ENCODE measurements at places on chromosomes 1 and 21. TPM values are rescaled to one million over a fixed set of nuclear protein-coding genes. Genes with fewer than 3 reads are reported as not detected.

GRCh38 chr1:30744060-30744756 lies 13.4 kb downstream of the LAPTM5 start:
- no peak for DNase-seq
- no peak overlapping the region for H3K4me3 ChIP-seq
- no peaks in the 10 kb centered on the region for H3K27me3 ChIP-seq
- no peak overlapping the region for H3K27ac ChIP-seq
- H3K4me1 ChIP-seq, result peaks cover 16% of the 10 kb centered on the region
- no peaks in the 10 kb centered on the region for H3K36me3 ChIP-seq

- no peak overlapping the region for H3K27ac ChIP-seq
- H3K27me3 ChIP-seq, result peaks cover 32% of the 10 kb centered on the region
- DNase-seq, result no peak
- H3K36me3 ChIP-seq, result no peaks in the 10 kb centered on the region
- H3K4me1 ChIP-seq, result no peaks in the 10 kb centered on the region
- H3K4me3 ChIP-seq, result no peak overlapping the region
These were observed 35.5 kb upstream of the SLC19A1 start for GRCh38 chr21:45577801-45578175.

The IGSF3 gene
- total RNA-seq, result 15.3 TPM

DNA sequence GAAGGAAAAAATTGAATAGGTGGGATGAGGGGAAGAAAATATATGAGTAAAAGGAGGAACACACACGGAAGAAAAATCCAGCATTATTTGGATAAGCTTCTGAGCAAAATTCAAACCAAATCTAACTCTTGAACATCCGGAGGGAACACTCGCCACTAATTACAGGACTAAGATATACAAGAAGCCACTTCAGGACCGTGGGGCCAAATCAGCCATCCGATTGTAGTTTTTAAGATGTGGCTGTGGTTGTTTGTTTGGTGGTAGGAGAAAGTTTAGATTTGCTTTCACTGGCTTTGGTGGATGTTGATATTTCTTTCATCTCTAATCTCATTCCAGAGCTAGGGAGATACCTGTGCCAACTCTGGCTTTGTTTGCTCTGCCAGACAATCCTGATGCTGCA lies 43.7 kb upstream of the ADAMTS1 start:
- no peaks in the 10 kb centered on the region for H3K4me1 ChIP-seq
- no peaks in the 10 kb centered on the region for H3K27me3 ChIP-seq
- DNase-seq, result no peak
- H3K27ac ChIP-seq, result no peak overlapping the region
- H3K36me3 ChIP-seq, result no peaks in the 10 kb centered on the region
- no peak overlapping the region for H3K4me3 ChIP-seq

DNA sequence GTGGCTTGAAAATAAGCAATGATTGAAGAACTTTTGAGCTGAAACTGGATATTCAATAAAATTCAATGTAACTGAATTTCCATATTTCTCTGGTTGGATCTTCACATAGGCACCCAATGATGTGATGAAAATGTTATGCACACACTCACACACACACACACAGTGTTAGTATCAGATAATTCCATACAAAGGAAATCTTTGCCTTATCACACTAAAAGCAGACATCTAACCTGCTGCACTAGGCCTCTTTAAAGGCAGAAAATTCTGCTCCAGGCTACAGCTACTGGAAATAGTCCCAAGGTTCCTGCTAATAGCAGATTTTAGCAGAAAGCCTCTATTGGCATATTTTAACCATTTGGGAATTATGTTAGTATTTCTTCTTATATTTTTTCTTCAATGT lies 309.6 kb downstream of the COL11A1 start:
- H3K4me1 ChIP-seq, result no peaks in the 10 kb centered on the region
- no peak for DNase-seq
- no peak overlapping the region for H3K4me3 ChIP-seq

DNA sequence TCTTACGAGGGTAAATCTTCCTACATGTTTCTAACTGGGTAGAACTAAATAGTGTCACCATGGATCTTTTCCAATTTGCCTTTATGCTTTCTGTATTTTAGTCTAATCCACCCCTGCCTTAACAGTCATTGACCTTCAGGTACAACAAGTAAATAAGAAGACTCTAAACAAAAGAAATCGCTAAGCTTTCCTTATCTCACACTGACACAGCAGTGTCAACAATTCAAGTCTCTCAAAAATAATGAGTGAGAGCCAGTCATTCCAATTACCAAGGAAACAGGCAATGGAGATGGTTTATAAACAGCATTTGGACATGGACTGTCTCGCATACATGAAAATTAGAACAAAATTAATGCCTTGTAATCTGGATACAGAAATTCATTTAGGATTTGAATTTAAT lies 365.8 kb downstream of the VAV3 start:
- no peak overlapping the region for H3K4me3 ChIP-seq
- H3K4me1 ChIP-seq, result peaks cover 16% of the 10 kb centered on the region
- H3K36me3 ChIP-seq, result peaks cover 20% of the 10 kb centered on the region
- peak overlapping the region; percentile 31 for H3K27ac ChIP-seq
- no peaks in the 10 kb centered on the region for H3K27me3 ChIP-seq

DNA sequence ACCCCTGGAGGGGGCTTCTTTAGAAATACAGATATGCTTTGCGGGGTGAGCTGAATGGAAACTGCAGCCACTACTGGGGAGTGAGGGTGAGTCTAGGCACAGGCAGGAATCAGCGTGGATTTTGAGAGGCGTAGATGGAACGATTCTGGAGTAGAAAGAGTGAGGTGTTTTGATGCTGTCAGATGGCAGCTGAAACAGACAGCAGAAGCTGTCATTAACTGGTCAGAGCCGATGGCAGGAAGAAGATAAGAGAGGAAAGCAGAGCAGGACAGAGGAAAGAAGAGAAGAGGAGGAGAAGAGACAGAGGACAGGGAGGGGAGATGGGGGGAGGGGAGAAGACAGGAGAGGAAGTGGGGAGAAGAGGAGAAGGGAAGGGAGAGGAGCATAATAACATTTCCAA lies 138.5 kb downstream of the LRIG2 start:
- DNase-seq, result no peak
- H3K4me3 ChIP-seq, result no peak overlapping the region
- no peak overlapping the region for H3K27ac ChIP-seq
- peaks cover 9% of the 10 kb centered on the region for H3K4me1 ChIP-seq
- H3K36me3 ChIP-seq, result no peaks in the 10 kb centered on the region

GRCh38 chr1:3312898-3313575 lies 141.4 kb upstream of the ARHGEF16 start:
- H3K4me1 ChIP-seq, result peaks cover 10% of the 10 kb centered on the region
- H3K27me3 ChIP-seq, result peaks cover 16% of the 10 kb centered on the region
- peak overlapping the region; percentile 47 for H3K27ac ChIP-seq
- H3K36me3 ChIP-seq, result no peaks in the 10 kb centered on the region

GRCh38 chr1:21335750-21336224 lies 45.5 kb upstream of the ECE1 start:
- no peaks in the 10 kb centered on the region for H3K27me3 ChIP-seq
- peaks cover 50% of the 10 kb centered on the region for H3K4me1 ChIP-seq
- H3K36me3 ChIP-seq, result peaks cover 16% of the 10 kb centered on the region
- peak overlapping the region; percentile 70 for H3K4me3 ChIP-seq
- peak; percentile 88 for DNase-seq

DNA sequence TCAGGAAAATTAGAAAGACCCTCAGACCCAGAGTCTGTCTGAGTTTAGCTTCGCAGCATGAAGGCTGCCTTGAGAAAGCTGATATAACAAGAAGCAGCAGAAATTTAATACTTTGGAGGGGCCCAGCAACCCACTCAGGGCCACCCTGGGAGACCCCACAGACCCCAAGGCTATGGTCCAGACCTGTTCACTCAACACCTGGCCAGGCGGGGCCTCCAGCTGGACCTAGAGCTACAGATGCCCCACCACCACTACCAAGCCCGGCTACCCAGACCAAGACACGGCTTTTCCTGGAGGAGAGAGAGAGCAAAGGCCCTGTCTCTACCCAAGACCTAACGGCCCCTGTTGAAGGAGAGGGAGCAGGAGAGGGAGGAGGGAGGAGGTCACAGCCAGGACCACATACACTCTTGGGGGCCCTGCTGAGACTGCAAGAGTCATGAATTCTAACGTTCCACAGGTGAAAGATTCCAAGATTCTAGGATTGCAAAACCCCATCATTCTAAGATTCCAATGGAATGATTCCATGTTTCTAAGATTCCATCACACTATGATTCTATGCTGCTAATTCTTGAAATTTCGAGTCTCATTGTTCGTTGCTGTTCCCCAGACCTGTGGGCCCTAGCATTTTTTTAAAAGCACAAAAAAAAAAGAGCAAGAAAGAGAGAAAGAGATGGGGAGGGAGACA lies 53.2 kb downstream of the LACTBL1 start:
- no peak for DNase-seq
- no peaks in the 10 kb centered on the region for H3K36me3 ChIP-seq
- no peaks in the 10 kb centered on the region for H3K4me1 ChIP-seq
- peaks cover 15% of the 10 kb centered on the region for H3K27me3 ChIP-seq
- H3K4me3 ChIP-seq, result no peak overlapping the region

DNA sequence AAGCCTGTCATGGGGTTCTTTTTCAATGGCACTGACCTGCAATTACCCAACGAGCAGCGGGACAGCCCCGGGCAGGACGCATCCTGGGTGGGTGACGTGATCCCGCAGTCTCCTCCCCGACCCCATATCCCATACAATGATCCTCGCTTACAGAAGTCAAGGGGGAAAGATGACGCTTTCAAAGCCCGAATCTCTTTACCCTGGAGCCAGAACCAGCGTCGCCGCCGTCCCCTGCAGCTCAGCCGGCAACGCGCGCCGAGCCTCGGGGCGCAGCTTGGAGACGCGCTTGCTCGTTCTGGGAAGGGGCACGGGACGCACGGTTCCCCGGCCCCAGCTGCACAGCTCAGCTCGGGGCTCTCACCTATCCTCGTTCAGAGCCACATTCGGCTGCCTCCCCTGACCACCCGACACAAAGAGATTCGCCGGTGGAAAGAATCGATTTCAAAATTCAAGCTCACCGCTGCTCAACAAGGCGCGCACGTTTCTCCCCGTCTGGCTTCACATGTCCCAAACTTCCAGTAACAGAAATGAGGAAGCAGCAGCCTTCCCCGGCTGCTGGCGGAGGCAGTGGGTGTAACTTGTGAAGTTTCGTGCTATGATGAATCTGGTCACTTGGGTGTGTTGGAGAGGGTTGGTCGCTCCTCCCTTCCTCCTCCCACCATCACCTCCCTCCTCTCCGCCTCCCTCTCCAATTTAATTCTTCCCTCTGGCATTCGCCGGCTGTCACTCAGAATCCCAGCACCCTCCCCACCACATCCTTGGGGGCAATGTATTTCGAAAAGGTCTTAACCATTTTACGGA lies at the start of gene TIAM1:
TIAM1 (minus strand) TSS at position 582 of the 801 bp plus-strand sequence. CDS start 77,289 bp downstream, outside the sequence.
- H3K4me3 ChIP-seq, result peak within 1 kb of the TSS; percentile 98
- DNase-seq, result peak; percentile 31
- peaks cover 20% of the 10 kb centered on the region for H3K36me3 ChIP-seq
- H3K27me3 ChIP-seq, result no peaks in the 10 kb centered on the region
- peaks cover 20% of the 10 kb centered on the region for H3K4me1 ChIP-seq
- peak within 1 kb of the TSS; percentile 64 for H3K27ac ChIP-seq

GRCh38 chr1:223725578-223725977 lies 13.2 kb downstream of the CAPN2 start:
- H3K27me3 ChIP-seq, result no peaks in the 10 kb centered on the region
- peak overlapping the region; percentile 61 for H3K4me3 ChIP-seq
- peaks cover 88% of the 10 kb centered on the region for H3K36me3 ChIP-seq
- H3K27ac ChIP-seq, result peak overlapping the region; percentile 87
- H3K4me1 ChIP-seq, result peaks cover 81% of the 10 kb centered on the region
- no peak for DNase-seq

The FAM163A gene
- total RNA-seq, result not detected

- no peak for DNase-seq
- no peak overlapping the region for H3K4me3 ChIP-seq
These were observed 4.6 kb upstream of the OLIG2 start for GRCh38 chr21:33021150-33021549.

The IGSF5 gene
- 0.33 TPM for total RNA-seq

- H3K27ac ChIP-seq, result peak overlapping the region; percentile 87
- no peaks in the 10 kb centered on the region for H3K27me3 ChIP-seq
- H3K36me3 ChIP-seq, result peaks cover 56% of the 10 kb centered on the region
- peak overlapping the region; percentile 98 for H3K4me3 ChIP-seq
- peak; percentile 39 for DNase-seq
- H3K4me1 ChIP-seq, result peaks cover 26% of the 10 kb centered on the region
These were observed 705 bp downstream of the KHDRBS1 start for GRCh38 chr1:32014199-32014947.

DNA sequence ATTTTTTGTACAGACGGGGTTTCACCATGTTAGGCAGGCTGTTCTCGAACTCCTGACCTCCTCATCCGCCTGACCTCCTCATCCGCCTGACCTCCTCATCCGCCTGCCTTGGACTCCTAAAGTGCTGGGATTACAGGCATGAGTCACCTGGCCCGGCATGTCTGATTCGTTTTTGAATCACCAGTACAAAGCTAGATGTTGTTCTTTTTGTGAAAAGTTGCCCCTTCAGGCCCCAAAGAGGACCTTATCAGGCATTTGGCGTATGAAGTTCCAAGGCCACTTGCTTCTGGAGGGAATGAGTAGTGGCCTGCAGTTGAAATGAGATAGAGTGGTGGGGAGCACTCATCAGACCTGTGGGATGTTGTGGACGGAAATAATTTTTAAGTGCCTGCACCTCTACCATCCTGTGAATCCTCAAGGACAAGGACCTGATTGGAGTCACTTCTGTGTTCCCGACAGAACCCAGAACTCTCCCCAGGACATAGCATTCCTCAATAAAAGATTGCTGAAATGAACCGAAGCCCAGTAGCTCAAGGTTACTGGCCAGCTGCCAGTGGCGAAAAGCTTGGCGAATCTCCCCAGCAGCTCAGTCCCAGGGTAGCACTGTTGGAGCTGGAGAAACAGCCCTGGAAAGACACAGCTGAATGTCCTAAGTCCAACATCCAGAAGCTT lies 50.1 kb downstream of the NDUFS5 start:
- no peak overlapping the region for H3K27ac ChIP-seq
- no peaks in the 10 kb centered on the region for H3K4me1 ChIP-seq
- peaks cover 25% of the 10 kb centered on the region for H3K27me3 ChIP-seq
- DNase-seq, result no peak

- no peak for DNase-seq
- no peak overlapping the region for H3K27ac ChIP-seq
- no peak overlapping the region for H3K4me3 ChIP-seq
- peaks cover 27% of the 10 kb centered on the region for H3K36me3 ChIP-seq
- peaks cover 42% of the 10 kb centered on the region for H3K4me1 ChIP-seq
- H3K27me3 ChIP-seq, result no peaks in the 10 kb centered on the region
These were observed 32.1 kb downstream of the AK2 start for GRCh38 chr1:33004613-33005012.

- no peaks in the 10 kb centered on the region for H3K4me1 ChIP-seq
- H3K4me3 ChIP-seq, result no peak overlapping the region
- peaks cover 31% of the 10 kb centered on the region for H3K27me3 ChIP-seq
- H3K27ac ChIP-seq, result no peak overlapping the region
- no peak for DNase-seq
- no peaks in the 10 kb centered on the region for H3K36me3 ChIP-seq
These were observed 27.2 kb downstream of the PCBP3 start for GRCh38 chr21:45670731-45671130.

GRCh38 chr21:15788847-15789523 lies 59.2 kb downstream of the USP25 start:
- no peak for DNase-seq
- peaks cover 21% of the 10 kb centered on the region for H3K4me1 ChIP-seq
- H3K27me3 ChIP-seq, result no peaks in the 10 kb centered on the region
- H3K4me3 ChIP-seq, result no peak overlapping the region

GRCh38 chr21:38506661-38507281 lies 8.5 kb upstream of the ERG start:
- no peaks in the 10 kb centered on the region for H3K4me1 ChIP-seq
- no peaks in the 10 kb centered on the region for H3K36me3 ChIP-seq
- H3K4me3 ChIP-seq, result no peak overlapping the region
- H3K27me3 ChIP-seq, result peaks cover 34% of the 10 kb centered on the region

- no peak overlapping the region for H3K27ac ChIP-seq
- peaks cover 27% of the 10 kb centered on the region for H3K4me1 ChIP-seq
- no peak overlapping the region for H3K4me3 ChIP-seq
- no peak for DNase-seq
- H3K36me3 ChIP-seq, result peaks cover 12% of the 10 kb centered on the region
These were observed 4.5 kb upstream of the FAM89A start for GRCh38 chr1:231044588-231044987.
